ENCODE measurements at places on chromosomes 1 and 21.
A peak's percentile ranks its signal among the peaks of the same experiment; 100 is the strongest.

DNA sequence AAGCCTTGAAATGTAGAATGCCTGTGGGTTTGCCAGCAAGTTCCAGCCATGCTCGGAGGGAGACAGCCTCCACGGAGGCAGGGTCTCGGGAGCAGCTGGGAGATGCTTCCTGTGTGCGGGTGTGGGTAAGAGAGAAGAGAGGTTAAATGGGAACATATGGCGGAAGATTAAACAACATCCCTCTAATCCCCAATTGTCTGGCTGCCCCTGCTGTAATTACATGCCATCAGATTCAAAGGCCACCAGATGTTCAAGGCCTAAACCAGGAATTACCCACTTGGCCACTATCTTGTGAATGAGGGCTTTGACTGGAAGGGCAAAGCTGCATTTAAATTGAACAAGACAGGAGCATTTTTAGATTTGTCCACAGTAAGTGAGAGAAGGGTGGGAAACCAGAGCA lies 81.4 kb upstream of the BACE2 start:
- DNase-seq: no peak

DNA sequence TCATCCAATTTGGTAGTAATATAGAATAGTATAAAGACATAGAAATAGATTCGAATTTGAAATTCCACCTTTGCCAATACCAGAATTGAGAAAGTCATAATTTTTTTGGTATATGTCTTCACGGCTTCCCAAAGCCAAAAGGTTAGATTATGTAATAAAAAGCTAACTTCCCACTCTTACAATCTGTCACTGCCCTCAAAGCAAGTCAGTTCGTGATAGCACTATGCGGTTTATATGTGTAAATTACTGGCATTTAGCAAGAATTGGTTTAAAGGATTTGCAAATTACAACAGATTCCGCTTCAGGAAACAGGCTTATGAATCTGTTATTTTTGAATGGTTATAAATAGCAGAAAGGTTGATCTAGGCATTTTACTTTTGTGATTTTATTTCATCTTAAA lies 679.4 kb upstream of the ADGRL2 start:
- DNase-seq: no peak

- no peak for DNase-seq
Measured at GRCh38 chr1:167416506-167416905, 101.8 kb downstream of the CD247 start.

DNA sequence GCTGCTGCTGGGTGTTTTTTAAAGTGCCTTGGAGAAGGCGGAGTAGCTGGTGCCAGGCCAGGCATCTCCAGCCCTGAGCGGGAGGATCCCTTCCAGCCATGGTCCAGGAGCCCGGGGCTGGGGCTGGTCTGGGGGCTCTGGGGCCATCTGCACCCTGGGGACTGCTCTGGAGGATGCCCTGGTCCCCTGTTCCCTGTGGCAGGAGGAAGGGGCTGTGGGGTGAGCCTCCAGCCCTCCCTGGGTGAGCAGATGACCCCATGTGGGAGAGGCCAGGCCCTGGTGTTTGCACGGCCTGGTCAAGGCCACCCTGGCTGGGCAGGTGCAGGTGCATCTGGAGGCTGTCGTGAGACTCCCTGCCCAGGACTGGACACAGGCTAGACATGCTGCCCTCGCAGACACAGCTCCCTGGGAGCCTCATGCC lies 56.7 kb downstream of the SLX9 start:
- no peak for DNase-seq

- no peak for DNase-seq
Measured at GRCh38 chr1:30882678-30883388, 25.7 kb downstream of the SDC3 start.

DNA sequence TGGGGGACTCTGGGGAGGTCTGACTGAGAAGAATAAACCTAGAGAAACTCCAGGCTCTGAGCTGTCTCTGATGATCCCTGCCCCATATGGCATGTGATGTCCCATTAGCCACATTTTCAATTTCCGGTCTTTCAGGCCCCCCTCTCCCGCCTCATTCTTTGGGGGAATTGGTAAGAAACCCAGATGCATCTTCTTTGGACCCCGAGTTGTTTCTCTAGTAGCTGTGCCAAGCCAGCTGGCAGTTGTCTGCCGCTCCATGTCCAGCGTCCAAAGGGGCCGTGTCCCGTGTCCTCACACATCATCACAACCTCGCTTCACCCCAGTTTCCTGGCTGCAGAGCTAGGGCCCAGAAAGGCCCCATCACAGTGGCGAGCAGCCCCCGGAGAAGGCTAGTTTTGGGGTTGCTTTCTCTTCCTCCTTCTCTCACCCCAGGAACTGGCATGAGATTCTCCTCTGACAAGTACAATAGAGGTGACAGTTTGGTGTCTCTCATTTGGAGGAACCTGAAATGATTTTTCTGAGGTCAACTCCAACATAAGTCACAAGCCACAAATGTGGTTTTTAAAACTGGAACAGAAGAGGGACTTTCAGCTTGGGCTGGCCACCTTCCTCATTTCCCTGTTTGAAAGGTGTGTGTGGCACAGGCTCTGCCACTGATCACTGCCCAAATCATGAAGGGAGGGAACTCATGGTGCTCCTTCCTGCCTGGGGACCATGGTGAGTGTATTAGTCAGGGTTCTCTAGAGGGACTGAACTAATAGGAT lies 6.4 kb upstream of the GPR157 start:
- no peak for DNase-seq

DNA sequence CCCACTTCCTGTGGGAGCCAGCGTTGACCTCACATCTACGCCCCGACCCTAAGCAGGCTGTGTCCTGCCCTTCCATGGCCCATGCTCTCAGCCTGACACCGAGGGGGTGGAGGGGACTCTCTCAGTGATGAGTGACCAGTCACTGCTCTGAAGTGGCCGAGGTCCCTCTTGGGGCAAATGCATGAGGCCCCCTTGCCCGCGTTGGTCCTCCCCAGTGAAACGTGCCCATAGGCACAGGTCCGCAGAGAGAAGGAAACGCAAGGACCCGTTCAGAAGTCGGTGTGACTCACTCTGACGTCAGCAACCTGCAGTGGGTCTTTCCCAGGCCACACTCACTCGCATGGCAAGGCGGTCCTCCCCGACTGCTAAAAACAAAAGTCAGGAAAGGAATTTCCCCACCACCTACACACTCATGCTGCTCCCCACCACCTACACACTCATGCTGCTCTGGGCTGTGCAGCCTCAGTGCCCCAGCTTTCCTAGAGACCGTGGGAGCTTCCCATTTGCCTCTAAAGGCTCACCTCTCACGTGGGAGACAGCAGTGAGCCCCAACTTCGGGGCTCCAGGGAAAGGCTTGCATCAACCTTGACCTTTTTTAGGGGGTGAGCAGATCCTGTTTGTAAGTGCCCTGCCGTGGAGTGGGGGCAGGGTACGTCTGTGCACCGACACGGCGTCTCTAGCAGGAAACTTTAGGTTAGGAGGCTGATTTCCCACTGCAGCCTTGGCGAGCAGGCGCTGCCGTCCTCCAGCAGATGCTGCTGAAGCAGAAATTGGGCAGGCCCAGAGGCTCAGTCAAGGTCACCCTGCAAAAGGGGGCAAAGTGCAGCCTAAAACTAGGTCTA lies 11.4 kb downstream of the UBASH3A start:
- DNase-seq: peak; percentile 88

GRCh38 chr1:87243573-87243972 lies 85.1 kb upstream of the LMO4 start:
- DNase-seq: no peak

- DNase-seq: no peak
Measured at GRCh38 chr1:4600615-4601460, 53.6 kb upstream of the AJAP1 start.

DNA sequence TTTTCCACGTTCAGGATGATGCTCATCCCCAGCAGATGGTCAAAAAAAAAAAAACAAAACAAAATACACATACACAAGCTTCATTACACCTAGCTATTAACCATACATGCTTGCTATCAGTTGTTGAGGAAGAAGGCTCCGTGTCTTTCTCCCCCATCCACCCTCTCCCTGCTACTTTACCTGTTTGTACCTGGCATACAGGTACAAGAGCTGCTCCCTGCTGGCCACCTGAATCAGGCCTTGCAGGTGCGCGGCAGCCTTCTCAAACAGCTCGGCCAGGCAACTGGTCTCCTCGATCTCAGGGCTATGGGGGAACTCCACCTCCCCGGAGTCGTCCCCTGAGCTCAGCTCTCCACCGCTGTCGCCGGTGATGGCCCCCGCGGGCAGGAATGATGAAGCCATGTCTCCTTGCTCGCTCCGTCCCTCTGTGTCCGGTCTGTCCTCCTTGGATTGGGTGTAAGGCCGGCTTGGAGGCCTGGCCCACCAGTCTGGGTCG lies 464 bp downstream of the ACBD6 start:
- DNase-seq: no peak

DNA sequence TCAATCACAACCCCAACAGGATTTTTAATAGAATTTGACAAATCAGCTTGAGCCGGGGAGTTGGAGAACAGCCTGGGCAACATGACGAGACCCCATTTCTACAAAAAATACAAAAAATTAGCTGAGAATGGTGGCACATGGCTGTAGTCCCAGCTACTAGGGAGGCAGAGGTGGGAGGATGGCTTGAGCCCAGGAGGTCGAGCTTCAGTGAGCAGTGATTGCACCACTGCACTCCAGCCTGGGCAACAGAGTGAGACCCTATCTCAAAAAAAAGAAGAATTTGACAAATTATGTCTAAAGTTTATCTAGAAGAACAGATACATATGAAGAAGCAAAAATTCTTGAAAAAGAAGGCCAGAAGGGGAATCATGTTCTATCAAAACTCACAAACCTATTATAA lies 43.2 kb downstream of the FRRS1 start:
- DNase-seq: no peak

DNA sequence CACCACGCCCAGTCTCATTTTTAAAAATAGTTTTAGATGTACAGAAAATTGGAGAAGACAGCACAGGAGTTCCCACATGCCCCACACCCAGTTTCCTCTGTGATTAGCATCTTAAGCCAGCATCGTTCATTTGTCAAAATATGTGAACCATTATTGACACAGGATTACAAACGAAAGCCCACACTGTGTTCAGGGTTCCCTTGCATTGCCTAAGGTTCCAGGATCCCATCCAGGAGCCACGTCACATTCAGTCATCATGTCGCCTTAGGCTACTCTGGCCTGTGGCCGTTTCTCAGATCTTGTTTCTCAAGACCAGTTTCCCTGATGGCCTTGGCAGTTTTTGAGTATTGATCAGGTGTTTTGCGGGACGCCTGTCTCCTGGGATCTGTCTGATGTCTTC lies 34.7 kb upstream of the TNFRSF1B start:
- DNase-seq: no peak

DNA sequence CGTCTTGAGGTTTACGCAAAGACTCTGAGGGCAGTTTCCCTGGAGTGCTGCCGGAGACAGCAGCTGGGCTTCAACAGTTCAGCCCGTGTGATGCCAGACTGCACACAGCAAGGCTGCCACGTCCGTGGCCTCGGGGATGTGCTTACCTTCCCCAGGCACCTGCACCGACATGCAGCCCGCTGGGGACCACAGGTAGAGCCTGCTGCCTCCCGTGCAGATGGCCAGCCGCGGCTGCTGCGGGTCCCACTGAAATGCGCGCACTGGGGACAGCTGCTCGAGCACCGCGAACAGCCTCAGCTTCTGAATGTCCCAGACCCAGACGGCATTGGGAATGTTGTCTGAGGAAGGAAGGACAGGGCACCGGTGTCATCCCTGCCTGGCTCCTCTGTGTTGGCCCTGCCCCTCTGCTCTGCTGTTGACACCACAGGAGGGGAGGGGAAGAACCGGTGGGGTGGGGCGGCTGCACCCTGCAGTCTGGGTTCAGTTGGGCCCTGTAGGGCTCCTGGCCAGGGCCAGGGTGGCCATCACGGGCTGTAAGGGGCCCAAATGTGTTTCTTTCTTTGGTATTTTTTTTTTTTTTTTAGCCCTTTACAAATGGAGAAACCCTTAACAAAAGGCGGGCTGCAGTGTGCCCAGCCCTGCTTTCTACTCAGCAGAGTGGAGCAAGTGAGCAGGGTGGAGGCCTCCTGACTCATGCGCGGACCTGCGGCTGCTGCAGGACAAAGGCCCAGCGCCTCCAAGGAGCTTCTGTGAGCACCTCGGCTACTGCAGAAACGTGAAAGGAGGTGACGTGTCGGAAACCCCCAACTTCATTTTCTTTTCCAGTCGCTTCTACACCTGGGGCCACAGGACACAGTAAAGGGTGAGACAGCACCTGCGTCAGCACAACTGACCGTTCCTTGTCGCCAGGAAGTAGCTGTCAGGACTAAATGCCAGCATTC lies 6.8 kb downstream of the TPRG1L start:
- no peak for DNase-seq

DNA sequence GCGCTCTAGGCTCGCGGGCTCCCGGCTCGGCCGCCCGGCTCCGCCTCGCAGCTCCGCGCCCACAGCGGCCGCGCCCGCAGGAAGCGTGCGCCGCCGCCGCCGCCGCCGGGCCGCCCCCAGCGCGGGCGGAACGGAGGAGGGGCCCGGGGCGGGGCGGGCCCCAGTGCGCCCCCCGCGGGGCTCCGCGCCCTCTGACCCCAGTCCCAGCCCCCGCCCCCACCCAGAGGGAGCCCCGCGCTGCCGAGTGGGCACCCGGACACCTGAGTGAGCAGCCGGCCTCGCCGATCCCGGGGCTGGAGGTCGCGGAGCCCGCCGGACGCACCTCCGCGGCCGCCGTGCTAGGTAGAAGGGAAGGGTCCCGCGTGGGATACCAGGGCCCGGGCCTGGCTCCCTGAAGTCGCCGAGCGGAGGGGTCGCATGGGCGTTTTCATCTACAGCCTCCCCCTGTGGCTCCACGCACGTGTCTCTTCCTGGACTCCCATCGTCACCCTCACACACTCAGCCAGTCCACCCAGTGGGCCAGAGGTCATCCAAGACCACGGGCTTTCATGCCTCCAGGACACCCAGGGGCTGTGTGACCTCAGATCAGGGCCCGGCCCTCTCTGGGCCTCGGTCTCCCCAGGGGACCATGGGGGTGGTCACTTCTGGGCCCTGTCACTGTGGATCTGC lies at the start of gene SDC3:
SDC3 (minus strand) TSS at position 63 of the 669 bp plus-strand sequence. CDS start 172 bp downstream, outside the sequence.
- DNase-seq: no peak

DNA sequence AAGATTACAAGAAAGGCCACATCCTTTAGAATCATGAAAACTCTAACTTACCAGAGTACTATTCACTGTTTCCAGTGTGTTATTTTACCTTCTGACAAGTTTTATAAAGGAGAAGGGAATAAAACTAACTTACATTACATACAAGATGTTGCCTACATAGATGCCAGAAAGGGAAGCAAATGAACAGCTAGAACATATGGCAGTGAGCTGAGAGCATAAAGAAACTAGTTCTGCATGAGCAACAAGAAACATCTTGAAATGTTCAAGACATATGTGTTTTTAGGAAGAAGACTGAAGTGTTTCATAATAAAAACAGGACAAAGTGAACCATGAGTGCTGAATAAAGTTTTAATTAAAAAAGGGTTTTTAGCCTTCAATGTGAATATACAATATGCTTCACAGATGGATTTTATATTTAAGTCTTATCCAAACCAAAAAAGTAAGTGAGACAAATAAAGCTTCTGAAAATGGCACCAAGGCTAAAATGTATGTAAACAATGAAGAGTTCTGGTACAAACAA lies 39.4 kb downstream of the SLC5A9 start:
- DNase-seq: no peak
